ENCODE measurements at places on chromosomes 7 and 10.
A peak's percentile ranks its signal among the peaks of the same experiment; 100 is the strongest.

GRCh38 chr7:16559497-16560179 is 33.0 kb downstream of the LRRC72 start:
- DNase-seq: no peak
- no peaks in the 10 kb centered on the region for H3K36me3 ChIP-seq
- H3K27me3 ChIP-seq: no peaks in the 10 kb centered on the region
- no peak overlapping the region for H3K27ac ChIP-seq
- H3K4me3 ChIP-seq: no peak overlapping the region

DNA sequence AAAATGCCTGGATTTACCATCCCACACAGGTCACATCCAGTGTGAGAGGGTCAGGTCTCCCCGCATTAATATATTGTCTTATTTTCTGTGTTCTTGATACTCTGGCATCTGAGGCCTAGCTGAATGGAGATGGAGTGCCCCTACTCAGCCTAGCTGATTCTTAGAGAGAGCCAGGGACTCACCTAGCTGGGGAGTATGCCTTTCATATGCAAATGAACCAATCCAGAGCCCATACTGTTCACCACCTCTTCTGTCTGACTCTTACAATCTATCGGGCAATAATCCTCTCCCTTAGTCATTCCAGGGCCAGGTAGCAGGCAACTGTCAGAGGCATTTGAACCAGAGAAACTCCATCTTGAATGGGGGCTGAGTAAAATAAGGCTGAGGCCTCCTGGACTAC is 46.3 kb downstream of the LBX1 start:
- no peak overlapping the region for H3K4me3 ChIP-seq
- H3K4me1 ChIP-seq: no peaks in the 10 kb centered on the region
- H3K27me3 ChIP-seq: peaks cover 33% of the 10 kb centered on the region
- DNase-seq: no peak

- peak overlapping the region; percentile 49 for H3K4me3 ChIP-seq
- H3K4me1 ChIP-seq: peaks cover 26% of the 10 kb centered on the region
- H3K36me3 ChIP-seq: no peaks in the 10 kb centered on the region
- no peak for DNase-seq
- H3K27me3 ChIP-seq: peaks cover 93% of the 10 kb centered on the region
- H3K27ac ChIP-seq: no peak overlapping the region
Observed at GRCh38 chr10:27746397-27747095, 927 bp upstream of the MKX start.

DNA sequence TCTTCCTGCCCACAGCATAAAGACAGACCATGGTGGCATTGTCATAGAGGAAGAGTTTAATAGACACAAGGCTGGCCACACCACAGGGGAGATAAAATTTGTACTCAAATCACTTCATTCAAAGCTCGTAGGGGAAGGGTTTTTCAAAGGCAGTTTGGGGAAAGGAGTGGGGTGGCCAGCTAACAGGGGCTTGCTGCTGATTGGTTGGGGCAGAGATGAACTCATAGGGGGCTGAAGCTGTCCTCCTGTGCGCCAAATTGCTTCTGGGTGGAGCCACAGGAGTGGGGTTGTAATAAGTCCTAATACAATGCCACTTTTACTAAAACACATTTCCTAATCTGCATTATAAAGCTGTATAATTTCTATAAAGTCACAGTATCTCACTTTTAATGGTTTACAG is 22.5 kb downstream of the PDZD8 start:
- H3K4me3 ChIP-seq: no peak overlapping the region
- H3K27me3 ChIP-seq: no peaks in the 10 kb centered on the region
- H3K27ac ChIP-seq: no peak overlapping the region
- H3K36me3 ChIP-seq: no peaks in the 10 kb centered on the region

DNA sequence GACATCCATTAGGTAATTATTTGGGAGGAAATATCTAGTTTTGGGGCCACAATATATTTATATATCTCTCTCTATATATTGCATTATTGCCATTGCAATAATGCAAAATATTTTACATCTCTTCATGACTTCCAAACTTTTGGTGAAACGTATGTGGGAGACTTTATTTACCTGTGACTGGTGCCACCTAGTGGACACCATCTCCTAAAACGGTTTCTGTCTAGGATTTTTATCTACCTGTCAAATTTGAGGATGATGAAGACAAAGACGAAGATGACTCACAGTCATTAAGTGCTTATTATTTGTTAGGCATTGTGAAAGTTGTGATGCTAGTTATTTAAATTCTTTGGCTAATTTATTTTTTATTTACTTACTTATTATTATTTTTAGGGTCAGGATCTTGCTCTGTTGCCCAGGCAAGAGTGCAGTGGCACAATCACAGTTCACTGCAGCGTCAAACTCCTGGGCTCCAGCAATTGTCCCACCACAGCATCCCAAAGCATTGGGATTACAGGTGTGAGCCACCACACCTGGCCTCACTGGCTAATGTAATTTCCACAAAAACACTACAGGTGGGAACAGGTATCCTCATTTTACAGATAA is 18.7 kb upstream of the CBLL1 start:
- no peak overlapping the region for H3K27ac ChIP-seq
- H3K4me1 ChIP-seq: no peaks in the 10 kb centered on the region
- no peaks in the 10 kb centered on the region for H3K36me3 ChIP-seq

- no peak overlapping the region for H3K4me3 ChIP-seq
- no peaks in the 10 kb centered on the region for H3K36me3 ChIP-seq
- DNase-seq: no peak
- no peaks in the 10 kb centered on the region for H3K27me3 ChIP-seq
- H3K4me1 ChIP-seq: peaks cover 48% of the 10 kb centered on the region
Observed at GRCh38 chr7:55127135-55127551, 108.3 kb downstream of the EGFR start.

- peaks cover 20% of the 10 kb centered on the region for H3K36me3 ChIP-seq
- H3K4me3 ChIP-seq: no peak overlapping the region
- no peak for DNase-seq
- H3K4me1 ChIP-seq: no peaks in the 10 kb centered on the region
- no peaks in the 10 kb centered on the region for H3K27me3 ChIP-seq
- H3K27ac ChIP-seq: no peak overlapping the region
Observed at GRCh38 chr10:73836427-73836980, 25.1 kb upstream of the NDST2 start.

GRCh38 chr7:30029696-30030095 is 1.5 kb downstream of the PLEKHA8 start:
- H3K4me3 ChIP-seq: no peak overlapping the region
- no peak overlapping the region for H3K27ac ChIP-seq
- peaks cover 8% of the 10 kb centered on the region for H3K36me3 ChIP-seq
- no peaks in the 10 kb centered on the region for H3K27me3 ChIP-seq

GRCh38 chr7:158591944-158592343 is 4.3 kb upstream of the PTPRN2 start:
- no peaks in the 10 kb centered on the region for H3K36me3 ChIP-seq
- no peak overlapping the region for H3K4me3 ChIP-seq
- H3K27me3 ChIP-seq: peaks cover 24% of the 10 kb centered on the region
- no peak overlapping the region for H3K27ac ChIP-seq

DNA sequence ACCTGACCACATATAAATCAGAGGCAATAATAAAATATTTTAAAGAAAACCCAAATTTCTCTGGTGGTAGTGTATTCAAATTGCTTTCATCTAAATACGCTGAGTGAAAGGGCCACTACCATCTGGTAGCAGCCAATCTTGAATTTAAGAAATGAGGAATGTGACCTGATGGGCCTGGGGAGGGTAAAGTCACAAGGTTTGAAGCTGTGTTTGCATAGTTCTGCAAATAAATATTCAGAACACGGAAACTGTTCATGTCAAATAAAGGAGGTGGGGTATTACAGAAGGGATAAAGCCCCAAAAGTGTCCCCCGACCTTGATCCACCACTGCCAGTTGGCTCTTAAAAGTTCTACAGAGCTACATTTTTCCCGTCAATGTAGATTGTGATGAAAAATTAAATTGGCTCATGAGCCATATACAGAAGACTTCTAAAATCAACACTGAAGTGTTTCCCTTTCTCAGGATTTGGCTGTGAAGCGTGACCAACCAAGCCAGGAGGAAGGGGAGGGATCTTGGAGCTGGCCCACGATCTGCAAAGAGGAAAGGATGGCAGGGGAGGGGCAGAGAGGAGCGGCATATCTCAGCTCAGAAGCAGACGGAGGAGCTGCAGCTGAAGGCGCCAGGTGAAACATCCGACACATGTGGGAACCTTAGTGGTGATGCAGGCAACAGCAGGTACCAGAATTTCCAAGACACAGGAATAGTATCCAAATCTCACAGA is 39.6 kb downstream of the MPP7 start:
- H3K4me3 ChIP-seq: no peak overlapping the region
- peaks cover 9% of the 10 kb centered on the region for H3K4me1 ChIP-seq
- no peaks in the 10 kb centered on the region for H3K27me3 ChIP-seq

DNA sequence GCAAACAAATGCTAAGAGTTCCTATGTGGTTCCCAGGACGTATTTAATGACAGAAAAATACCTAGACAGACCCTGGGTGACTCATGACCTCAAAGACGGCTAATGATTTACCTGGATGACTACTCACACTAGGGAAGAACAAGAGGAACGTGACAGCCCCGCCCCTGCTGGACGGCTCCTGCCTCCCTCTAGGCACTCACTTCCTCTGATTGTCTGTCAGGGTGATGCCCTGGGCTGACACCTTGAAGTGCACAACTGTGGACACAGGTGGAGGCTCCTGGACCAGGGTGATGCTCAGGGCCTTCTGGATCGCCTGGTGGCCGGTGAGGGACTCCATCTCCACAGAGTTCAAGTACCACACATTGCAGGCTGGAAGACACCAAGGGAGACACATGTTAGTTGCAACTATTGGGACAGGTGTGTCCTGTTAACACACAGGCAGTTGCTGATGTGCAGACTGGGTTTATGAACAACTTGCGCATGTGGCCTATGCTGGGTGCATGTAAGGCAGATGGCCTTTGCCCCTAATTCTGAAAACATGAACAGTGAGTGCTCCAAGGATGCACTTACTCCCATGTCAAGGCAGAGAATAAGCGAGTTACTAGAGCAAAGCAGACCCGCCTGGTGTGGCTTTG is 298.3 kb downstream of the TNS3 start:
- DNase-seq: no peak
- no peaks in the 10 kb centered on the region for H3K27me3 ChIP-seq
- H3K27ac ChIP-seq: no peak overlapping the region
- H3K4me3 ChIP-seq: no peak overlapping the region
- no peaks in the 10 kb centered on the region for H3K4me1 ChIP-seq

- H3K4me1 ChIP-seq: no peaks in the 10 kb centered on the region
- no peak overlapping the region for H3K4me3 ChIP-seq
- no peaks in the 10 kb centered on the region for H3K27me3 ChIP-seq
- no peak overlapping the region for H3K27ac ChIP-seq
- DNase-seq: no peak
- peaks cover 9% of the 10 kb centered on the region for H3K36me3 ChIP-seq
Observed at GRCh38 chr10:118978998-118979350, 50.5 kb upstream of the NANOS1 start.

GRCh38 chr7:79461660-79462059 is 8.2 kb upstream of the MAGI2 start:
- H3K27ac ChIP-seq: peak overlapping the region; percentile 41
- no peak overlapping the region for H3K4me3 ChIP-seq
- DNase-seq: no peak
- H3K4me1 ChIP-seq: peaks cover 16% of the 10 kb centered on the region

DNA sequence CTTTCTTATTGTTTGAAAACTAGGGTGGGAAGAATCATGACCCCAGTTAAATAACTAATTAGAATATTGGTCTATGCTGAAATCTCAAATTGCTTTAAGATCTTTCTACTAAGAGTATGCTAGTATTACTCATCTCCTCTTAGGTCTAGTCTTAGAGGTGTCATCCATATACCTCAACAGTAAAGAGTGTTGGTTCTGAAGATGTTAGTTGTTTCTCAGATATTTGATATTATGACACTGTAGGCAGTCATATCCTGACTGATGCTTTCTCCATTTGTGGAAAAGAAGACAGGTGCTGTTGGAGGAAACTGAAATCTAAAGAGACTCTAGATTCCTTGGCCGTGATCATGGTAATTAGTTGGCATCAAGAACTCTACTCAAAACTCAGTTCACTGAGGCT is 21.2 kb downstream of the BPGM start:
- no peak for DNase-seq
- H3K4me3 ChIP-seq: no peak overlapping the region
- H3K27me3 ChIP-seq: no peaks in the 10 kb centered on the region
- peaks cover 12% of the 10 kb centered on the region for H3K36me3 ChIP-seq
- H3K4me1 ChIP-seq: no peaks in the 10 kb centered on the region
- no peak overlapping the region for H3K27ac ChIP-seq

- no peak for DNase-seq
- peaks cover 9% of the 10 kb centered on the region for H3K4me1 ChIP-seq
- H3K27ac ChIP-seq: no peak overlapping the region
- no peak overlapping the region for H3K4me3 ChIP-seq
- H3K27me3 ChIP-seq: peaks cover 73% of the 10 kb centered on the region
Observed at GRCh38 chr7:64890761-64891362, 12.2 kb upstream of the ZNF273 start.

- H3K4me3 ChIP-seq: no peak overlapping the region
- peak; percentile 46 for DNase-seq
- H3K4me1 ChIP-seq: peaks cover 18% of the 10 kb centered on the region
- no peak overlapping the region for H3K27ac ChIP-seq
Observed at GRCh38 chr10:77641788-77642397, 4.3 kb upstream of the KCNMA1 start.

GRCh38 chr10:131822013-131822691 is 78.7 kb upstream of the PPP2R2D start:
- H3K36me3 ChIP-seq: no peaks in the 10 kb centered on the region
- peaks cover 3% of the 10 kb centered on the region for H3K4me1 ChIP-seq
- H3K4me3 ChIP-seq: no peak overlapping the region
- H3K27ac ChIP-seq: no peak overlapping the region
- DNase-seq: peak; percentile 29

- no peak overlapping the region for H3K27ac ChIP-seq
- no peaks in the 10 kb centered on the region for H3K27me3 ChIP-seq
- no peak overlapping the region for H3K4me3 ChIP-seq
- H3K4me1 ChIP-seq: peaks cover 7% of the 10 kb centered on the region
- no peaks in the 10 kb centered on the region for H3K36me3 ChIP-seq
Observed at GRCh38 chr10:119693262-119693957, 32.4 kb upstream of the INPP5F start.

GRCh38 chr7:4734587-4735345 is 40.7 kb upstream of the AP5Z1 start:
- peak overlapping the region; percentile 30 for H3K27ac ChIP-seq
- H3K4me3 ChIP-seq: no peak overlapping the region
- peaks cover 16% of the 10 kb centered on the region for H3K36me3 ChIP-seq
- no peak for DNase-seq

- DNase-seq: no peak
- no peak overlapping the region for H3K4me3 ChIP-seq
- H3K36me3 ChIP-seq: no peaks in the 10 kb centered on the region
- no peaks in the 10 kb centered on the region for H3K4me1 ChIP-seq
Observed at GRCh38 chr7:80711531-80711930, 73.1 kb downstream of the CD36 start.

Data from mesothelial cell of epicardium (in vitro differentiated cells).